Stimulated activated CD8-positive, alpha-beta memory T cell treated with anti-CD3 and anti-CD28 coated beads, Interleukin-15, amount 100 ng/mL, for 4 hours (primary cell): ENCODE measurements at places on chromosomes 1 and 21.

GRCh38 chr1:42904434-42904833, 54.2 kb downstream of the SLC2A1 start:
- DNase-seq, result no peak

- no peak for DNase-seq
Measured at GRCh38 chr1:226887006-226887405, 16.6 kb downstream of the PSEN2 start.

GRCh38 chr1:207221934-207222351, 99.5 kb upstream of the CD55 start:
- DNase-seq, result no peak

- DNase-seq, result no peak
Measured at GRCh38 chr1:67577646-67578045, 107.4 kb upstream of the GADD45A start.

DNA sequence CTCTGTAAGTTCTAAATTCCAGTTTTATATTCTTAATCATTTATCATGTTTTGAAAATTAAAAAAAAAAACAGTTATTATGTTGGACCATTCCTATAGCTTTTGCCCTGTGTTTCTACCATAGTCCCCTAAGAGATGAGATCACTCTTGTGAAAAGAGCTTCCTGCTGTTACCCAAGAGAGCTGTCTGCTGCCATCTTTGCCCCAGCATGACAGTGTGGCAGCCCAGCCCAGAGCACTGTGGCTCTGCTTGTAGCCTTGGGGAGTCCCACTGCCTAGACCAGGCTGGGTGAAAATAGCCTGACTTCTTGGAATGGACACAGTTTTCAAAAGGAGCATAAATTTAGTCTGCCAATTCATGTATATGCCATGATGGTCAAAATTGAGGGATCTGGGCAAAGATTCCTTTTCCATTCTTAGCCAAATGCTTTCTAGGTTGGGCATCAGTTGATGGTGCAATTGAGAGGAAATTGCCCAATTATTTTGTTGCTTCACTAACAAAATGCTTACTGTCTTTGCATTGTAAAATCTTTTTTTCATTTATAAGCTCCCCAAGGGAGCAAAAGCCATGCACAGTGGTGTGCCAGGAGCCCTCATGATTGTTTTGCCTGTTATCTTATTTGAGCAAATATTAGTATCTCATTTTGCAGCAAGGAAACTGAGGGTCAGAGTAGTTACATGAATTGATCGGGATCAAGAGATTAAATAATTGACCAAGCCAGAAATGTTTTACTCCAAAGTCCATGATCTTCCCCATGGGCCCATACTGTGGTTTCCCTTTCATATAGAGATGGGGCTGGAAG, 72.8 kb downstream of the ETS2 start:
- DNase-seq, result no peak

- no peak for DNase-seq
Measured at GRCh38 chr1:63710761-63711380, 62.9 kb upstream of the ROR1 start.

GRCh38 chr1:28159680-28160079, 16.8 kb downstream of the PTAFR start:
- DNase-seq, result no peak

DNA sequence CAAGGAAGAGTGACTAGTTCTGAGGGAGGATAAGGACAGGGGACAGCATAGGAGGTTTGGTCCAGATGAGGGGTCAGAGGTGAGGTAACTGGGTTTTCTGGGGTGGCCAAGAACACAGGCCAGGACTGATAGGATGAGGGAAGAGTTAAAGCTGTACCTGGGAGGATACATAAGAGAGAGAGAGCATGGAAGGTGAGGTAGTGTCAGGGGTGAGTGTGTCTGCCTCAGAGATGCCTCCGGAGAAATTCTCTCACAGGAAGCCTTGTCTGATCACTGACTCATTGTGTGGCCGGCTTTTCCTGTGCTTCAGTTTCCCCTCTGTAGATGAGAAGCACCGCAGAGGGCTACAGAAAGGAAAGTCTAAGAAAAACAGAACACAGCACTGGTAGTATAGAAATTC, 40.2 kb downstream of the FASLG start:
- peak; percentile 54 for DNase-seq

- DNase-seq, result no peak
Measured at GRCh38 chr1:100875228-100875627, 19.4 kb downstream of the EXTL2 start.

- no peak for DNase-seq
Measured at GRCh38 chr1:30668024-30668423, 55.4 kb downstream of the MATN1 start.

- no peak for DNase-seq
Measured at GRCh38 chr1:78601068-78601467, 19.2 kb upstream of the IFI44L start.

GRCh38 chr1:53066488-53066887, 4.5 kb downstream of the PODN start:
- DNase-seq, result no peak

GRCh38 chr1:42013881-42014470, 95.3 kb upstream of the HIVEP3 start:
- no peak for DNase-seq

- no peak for DNase-seq
Measured at GRCh38 chr1:154747740-154748404, 122.2 kb downstream of the KCNN3 start.

DNA sequence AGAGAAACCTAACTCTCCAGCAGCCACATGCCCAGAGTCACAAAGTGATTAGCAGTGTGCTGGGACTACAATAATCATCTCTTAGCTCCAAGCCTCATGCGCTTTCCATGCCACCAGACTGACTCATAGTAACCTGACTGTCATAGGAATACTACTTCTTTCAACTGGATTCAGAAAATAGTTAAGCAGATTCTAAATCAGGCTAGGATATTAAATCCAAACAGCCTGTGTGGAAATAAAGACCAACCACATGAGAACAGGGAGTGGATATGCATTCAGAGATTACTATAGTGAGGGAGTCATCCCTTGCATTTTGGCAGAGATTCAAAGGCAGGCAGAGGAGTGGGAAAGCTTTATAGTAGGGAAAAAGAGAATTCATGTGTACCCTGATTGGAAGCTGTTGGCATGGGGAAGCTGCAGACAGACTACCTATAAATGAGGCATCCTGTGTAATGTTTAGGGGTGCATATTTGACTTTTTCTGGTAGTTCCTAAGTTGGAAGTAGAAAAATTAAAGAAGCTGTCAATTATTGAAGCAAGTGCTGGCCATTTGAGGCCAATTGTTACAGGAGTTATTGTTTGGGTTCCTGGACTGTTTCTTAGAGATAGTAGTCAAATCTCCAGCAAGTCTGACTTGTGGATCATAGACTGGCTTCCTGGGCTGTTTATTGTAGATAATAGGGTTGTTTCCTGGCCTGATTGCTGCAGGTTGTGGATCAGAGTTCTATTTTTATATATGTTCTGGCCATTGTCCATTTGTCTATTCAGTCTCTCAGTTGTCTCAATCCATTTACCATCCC, 31.7 kb upstream of the DNAH14 start:
- no peak for DNase-seq

- DNase-seq, result no peak
Measured at GRCh38 chr1:115596080-115596780, 45.5 kb upstream of the VANGL1 start.
